Effector CD4-positive, alpha-beta T cell (primary cell): ENCODE measurements at places on chromosomes 5 and 9.

DNA sequence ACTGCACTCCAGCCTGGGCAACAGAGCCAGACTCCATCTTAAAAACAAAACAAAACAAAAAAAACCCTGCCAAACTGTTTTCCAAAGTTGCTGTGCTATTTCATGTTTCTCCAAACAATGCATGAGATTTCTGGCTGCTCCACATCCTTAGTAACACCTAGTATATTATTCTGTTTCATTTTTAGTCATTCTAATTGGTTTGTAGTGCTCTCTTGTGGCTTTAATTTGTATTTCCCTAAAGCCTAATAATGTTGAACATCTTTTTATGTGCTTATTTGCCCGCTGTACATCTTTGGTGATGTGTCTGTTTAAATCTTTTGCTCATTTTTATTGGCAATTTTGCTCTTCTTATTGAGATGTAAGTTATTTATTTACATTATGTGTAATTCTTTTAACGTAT lies 18.4 kb upstream of the TTC1 start:
- DNase-seq: no peak

GRCh38 chr5:125446986-125447385 lies 700.5 kb upstream of the ZNF608 start:
- DNase-seq: no peak

GRCh38 chr9:72037571-72037970 lies 22.8 kb downstream of the C9orf57 start:
- DNase-seq: no peak

GRCh38 chr5:139443831-139444453 lies 4.6 kb upstream of the DNAJC18 start:
- peak; percentile 28 for DNase-seq

DNA sequence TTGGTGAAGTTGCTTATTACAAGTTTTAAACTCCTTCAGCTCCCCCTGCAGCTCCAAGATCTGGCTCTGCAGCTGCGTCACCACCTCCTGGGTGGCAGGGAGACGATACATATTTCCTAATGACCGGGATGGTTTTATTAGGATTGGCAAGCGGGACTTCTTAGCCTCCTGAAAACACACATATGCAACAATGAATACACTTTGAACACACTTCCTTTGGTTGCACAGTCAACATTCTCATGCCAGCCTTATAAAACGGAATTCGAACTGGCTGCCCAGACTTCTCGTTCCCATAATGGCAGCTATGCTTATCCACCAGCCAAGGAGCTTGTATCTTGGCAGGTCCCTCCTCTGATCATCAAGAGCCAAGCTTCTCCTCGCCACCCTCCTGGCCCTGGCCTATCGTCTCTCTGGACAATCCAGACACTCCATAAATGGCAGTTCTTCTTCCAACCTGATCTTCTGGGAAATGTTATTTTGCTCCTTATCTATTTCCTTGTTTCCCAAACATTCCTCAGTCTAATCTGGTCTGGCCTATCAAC lies 131.9 kb downstream of the CDK5RAP2 start:
- DNase-seq: no peak

GRCh38 chr5:14172149-14172795 lies 29.1 kb downstream of the TRIO start:
- DNase-seq: no peak

DNA sequence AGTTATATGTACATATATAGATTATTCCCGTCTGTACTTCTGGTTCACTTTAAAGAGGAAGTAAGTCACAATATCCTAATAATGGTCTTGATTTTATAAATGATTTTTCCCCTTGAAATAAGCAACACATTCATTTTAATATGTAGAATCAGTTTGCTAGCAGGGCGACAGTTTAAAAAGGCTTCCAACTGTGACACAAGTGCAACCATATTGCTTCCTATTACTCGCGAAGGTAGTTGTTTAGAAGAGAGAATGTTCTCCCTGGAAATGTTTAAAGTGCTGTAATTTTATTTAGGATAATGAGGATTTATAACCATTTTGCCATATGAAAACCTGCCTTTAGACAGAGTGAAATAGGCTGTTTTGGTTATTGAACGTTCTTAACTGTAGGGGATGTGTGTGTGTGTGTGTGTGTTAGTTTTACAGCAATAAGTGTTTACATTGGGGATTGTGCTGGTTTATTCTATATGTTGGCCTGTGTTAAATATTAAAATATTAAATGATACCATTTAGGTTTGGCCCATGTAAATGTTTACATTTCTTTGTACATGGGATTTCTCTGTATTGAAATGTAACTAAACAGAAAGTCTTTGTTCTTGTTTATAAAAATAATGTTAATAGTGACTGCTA lies 138.3 kb downstream of the PBX3 start:
- no peak for DNase-seq

DNA sequence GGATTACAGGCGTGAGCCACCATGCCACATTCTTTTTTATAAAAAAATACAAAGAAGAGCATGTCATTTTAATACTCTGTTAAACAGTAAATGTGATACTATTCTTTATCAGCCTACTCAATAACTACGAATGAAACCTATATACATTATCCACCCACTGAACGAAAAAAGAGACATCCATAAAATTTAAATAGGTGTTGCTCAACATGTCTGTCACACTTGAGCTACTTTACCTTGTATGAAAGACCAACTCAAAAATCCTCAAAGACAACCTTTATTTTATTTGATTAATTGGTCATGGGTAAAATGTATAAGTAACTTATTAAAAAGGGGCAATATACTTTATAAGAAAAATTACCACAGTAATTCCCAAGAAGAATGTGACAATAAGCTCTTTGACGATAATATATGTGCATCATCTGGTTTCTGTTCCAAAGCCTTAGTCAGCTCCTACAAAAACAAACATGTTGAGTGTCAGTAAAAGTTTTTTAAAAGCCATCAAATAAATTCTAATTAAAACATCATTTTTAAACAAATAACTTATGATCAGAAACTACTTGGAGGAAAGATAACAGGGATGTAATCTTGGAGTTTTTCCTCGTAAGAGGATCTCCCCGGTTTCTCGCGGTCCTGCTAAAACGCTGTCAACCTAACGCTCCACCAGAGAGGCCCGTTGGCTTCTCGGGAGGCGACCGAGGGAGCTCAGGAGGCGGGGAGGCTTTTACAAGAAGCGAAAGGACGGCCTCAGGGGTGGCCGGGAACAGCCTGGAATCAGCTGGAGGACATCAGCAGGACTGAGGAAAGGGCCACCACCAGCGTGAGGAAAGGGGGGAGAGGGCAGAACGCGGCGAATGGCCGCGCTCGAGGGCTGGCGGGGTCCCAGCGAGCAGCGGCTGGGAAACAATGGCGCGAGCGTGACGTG lies 13.5 kb upstream of the ANKRD18B start:
- no peak for DNase-seq

- DNase-seq: no peak
Observed at GRCh38 chr5:103804711-103805110, 242.1 kb upstream of the NUDT12 start.

- no peak for DNase-seq
Observed at GRCh38 chr5:148912146-148912545, 85.7 kb downstream of the ADRB2 start.

GRCh38 chr5:128844354-128844923 lies 120.8 kb upstream of the SLC27A6 start:
- DNase-seq: no peak

- DNase-seq: no peak
Observed at GRCh38 chr9:115393976-115394775, 276.2 kb upstream of the TNC start.

DNA sequence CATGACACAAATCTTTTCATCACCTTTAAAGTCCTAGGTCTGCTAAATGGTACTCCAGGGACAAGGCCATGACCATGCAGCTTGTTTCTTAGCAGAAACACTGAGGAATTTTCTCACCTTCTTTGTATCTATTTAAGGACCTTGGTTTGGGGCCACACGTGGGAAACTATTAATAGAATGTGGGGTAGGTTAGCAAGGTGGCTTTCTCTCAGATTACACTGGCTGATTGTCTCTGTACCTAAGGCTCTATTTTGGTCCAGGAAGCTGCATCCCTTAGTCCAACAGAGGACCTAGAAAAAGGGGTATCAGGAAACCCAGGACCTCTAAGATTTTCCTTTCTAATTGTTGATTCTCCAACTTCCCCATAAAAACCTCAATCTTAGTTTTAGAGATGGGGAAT lies 36.3 kb upstream of the FRMD3 start:
- no peak for DNase-seq

DNA sequence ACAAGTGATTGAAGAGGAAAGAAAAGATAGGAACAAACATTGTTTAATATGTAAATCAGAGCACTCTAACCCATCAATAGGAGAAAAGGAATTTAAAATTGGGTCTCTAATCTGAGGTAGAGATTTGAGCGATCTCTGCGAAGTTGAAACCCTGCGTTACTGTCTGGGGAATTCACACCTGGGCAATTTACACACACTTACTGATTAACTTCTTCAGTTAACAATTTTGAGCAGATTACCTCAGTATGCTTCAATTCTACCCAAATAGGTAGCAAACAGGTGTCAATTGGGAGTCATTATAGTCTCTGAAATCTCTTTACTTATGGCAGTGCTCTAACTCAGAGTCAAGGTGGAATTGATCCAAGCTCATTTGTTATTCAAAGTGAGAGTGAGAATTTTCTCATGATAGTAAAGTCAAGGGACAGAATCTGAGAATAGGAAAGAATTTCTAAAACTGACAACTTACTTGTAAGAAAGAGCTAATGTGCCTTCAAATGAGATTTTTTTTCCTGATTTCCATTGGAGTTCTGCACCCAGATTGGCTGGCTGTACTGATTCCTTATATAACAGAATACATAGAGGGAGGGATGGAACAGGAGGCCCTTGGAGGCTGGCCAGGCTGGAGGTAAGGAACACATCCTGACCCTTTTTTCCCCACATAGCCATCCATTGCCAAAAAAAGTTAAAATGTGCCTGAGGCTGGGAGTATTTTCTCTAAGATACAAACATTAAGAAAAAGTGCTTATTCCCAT lies 27.1 kb upstream of the IFNA14 start:
- no peak for DNase-seq

- no peak for DNase-seq
Observed at GRCh38 chr9:86637515-86637914, 283.3 kb upstream of the TUT7 start.

- DNase-seq: no peak
Observed at GRCh38 chr5:179975713-179976134, 68.0 kb upstream of the TBC1D9B start.

DNA sequence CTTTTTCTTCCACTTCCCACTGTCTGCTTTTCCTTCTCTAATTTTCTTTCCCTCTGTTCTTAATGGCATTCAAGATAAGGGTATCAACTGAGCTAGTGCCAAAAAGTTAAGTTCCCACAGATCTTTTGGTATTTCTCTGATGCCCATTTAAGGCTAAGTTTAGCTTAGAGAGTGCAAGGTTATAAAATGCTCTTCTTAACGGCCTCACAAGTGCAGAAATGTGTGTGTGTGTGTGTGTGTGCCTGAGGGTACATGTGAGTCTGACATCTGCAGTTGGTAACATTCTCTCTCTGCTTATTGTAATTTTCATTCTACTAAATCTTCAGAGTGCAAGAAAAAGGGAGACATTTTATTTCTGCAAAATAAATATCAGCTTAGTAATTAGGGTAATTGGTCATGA lies 24.2 kb downstream of the FBN2 start:
- DNase-seq: no peak

- no peak for DNase-seq
Observed at GRCh38 chr9:77946296-77946695, 85.3 kb downstream of the GNAQ start.

GRCh38 chr9:86062845-86063693 lies 36.3 kb downstream of the GOLM1 start:
- no peak for DNase-seq

DNA sequence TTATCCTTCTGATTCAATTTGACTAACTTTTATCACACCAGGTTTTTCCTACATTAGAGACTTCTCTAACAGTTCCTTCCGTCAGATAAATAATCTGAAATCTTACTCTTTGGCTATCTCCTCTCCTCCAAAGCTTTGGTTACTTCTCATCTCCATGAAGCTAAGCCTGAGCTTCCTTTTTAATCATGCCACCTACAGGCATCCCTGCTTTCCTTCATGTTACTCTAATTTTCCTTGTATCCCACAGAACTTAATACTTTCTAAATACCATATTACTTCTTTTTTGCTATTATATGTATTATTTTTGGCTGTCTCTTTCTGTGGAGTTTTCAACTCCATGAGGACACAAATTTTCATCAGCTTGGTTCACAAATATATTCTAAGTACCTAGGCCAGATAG lies 49.7 kb downstream of the C9 start:
- no peak for DNase-seq

DNA sequence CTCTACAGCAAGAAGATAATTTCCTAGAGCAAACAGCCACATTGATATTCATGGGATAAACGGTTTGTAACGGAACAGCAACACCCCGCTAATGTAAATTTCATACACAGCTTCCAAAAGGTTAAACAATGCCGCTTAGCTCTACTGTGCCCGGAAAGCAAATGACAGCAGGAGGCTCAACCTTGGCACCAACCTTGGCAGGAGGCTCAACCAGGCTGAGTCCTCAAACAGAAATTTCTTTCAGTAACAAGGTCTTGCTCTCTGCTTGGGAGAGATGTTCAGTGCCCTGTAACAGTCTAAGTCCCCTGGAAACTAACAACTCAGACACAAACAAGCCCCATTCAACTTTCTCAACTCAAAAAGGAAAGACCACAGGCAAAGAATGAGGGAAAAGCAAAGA lies 11.1 kb upstream of the PPP1R2B start:
- no peak for DNase-seq

DNA sequence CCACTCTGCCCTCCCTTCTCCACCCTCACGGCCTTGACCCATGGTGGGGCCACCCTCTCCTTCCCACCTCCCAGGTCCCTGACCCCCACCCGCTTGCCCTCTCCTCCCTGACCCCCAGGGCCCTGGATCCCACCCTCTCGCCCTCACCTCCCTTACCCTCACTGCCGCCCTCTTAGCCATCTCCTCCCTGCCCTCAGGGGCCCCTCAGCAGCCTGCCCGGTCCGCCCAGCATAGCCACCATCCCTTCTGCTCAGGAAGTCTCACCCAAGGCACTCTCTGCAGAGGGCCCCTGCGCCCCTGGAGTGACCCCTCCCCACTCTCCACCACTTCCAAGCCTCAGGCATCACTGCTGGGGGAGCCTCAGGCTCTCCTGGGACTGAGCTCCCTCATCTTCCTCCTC lies 66.3 kb downstream of the MRPL36 start:
- DNase-seq: no peak

- no peak for DNase-seq
Observed at GRCh38 chr5:169272731-169273427, 28.1 kb downstream of the SLIT3 start.

GRCh38 chr9:77811832-77812231 lies 163.7 kb upstream of the GNA14 start:
- no peak for DNase-seq

DNA sequence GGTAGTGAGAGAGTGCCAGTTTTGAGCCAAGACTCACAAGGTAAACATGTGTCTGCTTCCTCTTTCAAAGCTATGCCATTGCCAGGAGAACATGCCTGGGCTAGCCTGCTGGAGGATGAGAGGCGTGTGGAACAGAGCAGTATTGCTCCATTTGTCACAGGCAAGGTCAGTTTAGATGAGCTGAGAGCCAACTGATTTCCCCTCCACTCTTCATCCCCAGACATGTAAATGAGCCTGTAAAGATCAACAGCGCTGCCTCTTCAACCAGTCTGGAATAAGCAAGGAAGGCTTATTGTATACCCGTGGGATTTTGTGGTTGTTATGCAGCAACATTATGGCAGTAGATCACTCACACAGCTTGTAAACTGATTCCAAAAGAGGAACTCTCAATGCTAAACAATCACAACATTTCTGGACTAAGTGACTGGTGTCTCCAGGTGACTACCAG lies 8.2 kb upstream of the GDNF start:
- DNase-seq: no peak

- no peak for DNase-seq
Observed at GRCh38 chr9:93536167-93536566, 40.2 kb upstream of the PHF2 start.

GRCh38 chr5:169842699-169843098 lies 137.6 kb downstream of the INSYN2B start:
- DNase-seq: no peak
